ENCODE measurements at places on chromosomes 3 and 15.

GRCh38 chr3:103218793-103219192 is 784.0 kb downstream of the ZPLD1 start:
- DNase-seq, result no peak

DNA sequence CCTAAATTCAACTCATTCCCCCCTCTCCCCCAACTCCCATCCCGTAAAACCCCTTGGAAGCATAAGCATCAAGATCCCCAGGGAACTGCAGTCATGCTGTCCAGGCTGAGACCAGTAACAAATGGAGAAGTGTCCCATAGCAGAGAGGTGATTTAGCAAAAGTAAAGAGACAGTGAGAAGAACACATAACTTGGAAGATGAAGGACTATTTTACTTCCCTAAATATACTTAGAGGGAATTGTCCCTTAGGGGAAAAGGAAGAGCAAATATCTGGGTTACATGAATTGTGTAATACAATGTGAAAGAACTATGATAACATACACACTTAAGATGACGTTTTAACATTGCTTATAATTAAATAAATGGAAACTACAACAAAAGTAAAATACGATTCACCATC is 61.6 kb upstream of the LRRFIP2 start:
- no peak for DNase-seq

GRCh38 chr3:123324880-123325765 is 123.4 kb downstream of the SEC22A start:
- DNase-seq, result no peak

DNA sequence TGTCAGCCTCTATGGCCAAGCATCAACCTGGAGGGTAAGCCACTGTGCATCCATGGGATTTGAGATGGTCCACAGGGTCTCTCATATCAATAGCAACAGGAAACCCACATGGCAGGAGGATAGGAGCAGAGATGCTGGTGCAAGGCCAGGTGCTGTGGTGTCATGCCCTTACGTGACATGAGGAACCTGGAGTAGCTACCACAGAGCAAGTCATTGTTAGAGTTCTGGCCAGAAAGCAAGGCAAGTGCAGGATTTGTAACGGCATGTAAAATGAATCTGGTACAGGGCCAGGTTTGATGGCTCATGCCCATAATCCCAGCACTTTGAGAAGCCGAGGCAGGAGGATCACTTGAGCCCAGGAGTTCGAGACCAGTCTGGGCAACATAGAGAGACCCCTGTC is 14.8 kb upstream of the ZNF774 start:
- DNase-seq, result no peak

GRCh38 chr3:185351396-185351795 is 11.5 kb upstream of the MAP3K13 start:
- no peak for DNase-seq

- DNase-seq, result no peak
These were observed 244.2 kb upstream of the LRIG1 start for GRCh38 chr3:66744986-66745385.

GRCh38 chr3:132784502-132785025 is 62.4 kb upstream of the NPHP3 start:
- no peak for DNase-seq

GRCh38 chr15:63805993-63806980 is 27.5 kb downstream of the HERC1 start:
- DNase-seq, result no peak

- DNase-seq, result no peak
These were observed 51.8 kb downstream of the BTD start for GRCh38 chr3:15653321-15653720.

Data from hematopoietic multipotent progenitor cell treated with erythropoietin and hydrocortisone succinate and interleukin-3 and kit ligand, for 15 days (in vitro differentiated cells).